T-helper 2 cell (primary cell): ENCODE measurements at places on chromosomes 7 and 10.

DNA sequence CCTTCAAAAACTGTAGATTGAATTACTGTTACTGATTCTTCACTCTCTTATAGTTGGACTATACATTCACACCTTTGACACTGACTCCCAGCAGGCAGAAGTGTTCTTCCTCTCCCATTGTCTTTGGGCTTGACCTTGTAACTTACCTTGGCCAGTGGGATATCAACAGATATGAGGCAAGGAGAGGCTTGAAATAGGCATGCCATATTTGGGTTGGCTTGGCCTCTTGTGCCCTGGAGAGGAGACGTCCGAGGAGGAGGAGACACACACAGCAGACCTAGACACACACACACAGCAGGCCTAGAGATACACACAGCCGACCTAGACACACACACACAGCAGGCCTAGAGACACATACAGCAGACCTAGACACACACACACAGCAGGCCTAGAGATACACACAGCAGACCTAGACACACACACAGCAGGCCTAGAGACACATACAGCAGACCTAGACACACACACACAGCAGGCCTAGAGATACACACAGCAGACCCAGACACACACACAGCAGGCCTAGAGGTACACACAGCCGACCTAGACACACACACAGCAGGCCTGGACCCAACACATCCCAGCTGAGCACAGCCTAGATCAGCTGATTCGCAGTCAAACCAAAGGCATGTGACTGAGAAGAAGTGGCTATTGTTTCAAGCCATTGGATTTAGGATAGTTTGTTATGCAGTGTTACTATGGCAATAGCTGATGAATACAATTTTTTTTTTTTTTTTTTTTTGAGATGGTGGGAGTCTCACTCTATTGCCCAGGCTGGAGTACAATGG is 12.5 kb upstream of the GNA12 start:
- no peak for DNase-seq

DNA sequence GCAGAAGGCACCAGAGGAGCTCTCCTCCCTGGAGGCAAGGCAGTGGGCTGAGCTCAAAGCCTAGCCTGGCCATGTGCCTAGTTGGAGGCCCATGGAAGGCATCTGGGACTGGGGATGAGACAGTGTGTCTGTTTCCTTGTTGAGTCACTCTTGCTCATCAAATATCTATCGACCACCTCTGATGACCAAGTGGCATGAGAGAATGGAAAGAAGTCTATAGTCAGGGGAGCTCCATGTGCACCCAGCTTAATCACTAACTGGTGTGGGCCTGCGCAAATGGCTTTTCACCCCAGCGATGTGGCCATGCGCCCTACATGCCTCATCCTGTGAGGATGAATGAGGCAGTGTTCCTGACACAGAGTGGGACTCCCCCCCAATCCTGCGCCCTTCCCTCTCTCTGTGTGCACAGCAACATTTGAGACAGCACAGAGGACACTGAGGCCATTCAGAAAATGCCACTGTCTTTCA is 229.9 kb downstream of the RPS24 start:
- DNase-seq: no peak

- DNase-seq: no peak
These were observed 17.0 kb downstream of the PNLIPRP3 start for GRCh38 chr10:116444527-116445142.

GRCh38 chr7:138770904-138771303 is 26.9 kb upstream of the TMEM213 start:
- no peak for DNase-seq

GRCh38 chr10:130999376-131000202 is 311.9 kb downstream of the TCERG1L start:
- no peak for DNase-seq

- DNase-seq: no peak
These were observed 188.4 kb upstream of the C7orf33 start for GRCh38 chr7:148402159-148402558.

DNA sequence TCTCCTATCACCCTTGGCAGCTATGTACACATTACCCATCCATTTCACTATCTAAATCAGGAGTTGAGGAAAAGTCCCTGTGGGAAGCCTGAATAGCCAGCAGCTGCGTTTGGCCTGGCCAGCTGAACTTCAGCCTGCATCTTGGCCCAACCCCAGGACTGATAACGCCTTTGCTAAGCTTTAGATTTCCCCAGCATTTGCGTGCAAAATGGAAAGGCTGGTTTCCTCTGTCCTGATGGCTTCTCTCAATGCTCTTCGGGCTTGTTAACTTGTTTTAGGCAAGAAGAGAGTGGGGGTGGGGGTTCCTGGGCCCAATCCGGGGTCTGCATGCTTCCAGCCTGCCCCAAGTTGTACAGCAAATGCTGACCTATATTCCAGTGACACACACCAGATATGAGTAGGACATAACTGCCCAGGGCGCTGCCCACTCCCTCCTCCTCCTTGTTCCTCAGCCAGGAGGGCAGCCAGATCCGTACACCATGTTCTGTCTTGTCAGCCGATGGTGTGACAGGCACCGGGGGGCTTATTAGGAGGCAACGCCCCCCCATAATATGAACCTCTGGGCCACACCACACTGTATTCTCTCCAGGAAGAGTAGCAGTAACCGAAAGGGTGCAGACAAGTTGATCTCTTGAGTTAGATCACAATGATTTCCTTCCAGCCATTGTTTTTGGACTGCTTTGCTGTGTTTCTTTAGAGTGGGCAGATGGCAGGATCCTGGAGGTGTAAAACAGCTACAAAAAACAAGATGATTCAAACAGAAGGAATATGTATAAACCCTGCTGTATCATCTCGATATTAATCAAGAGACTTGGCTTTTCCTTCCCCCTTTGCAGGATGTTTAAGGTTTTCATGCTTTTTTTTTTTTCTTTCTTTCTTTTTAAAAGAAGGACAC is 339.0 kb downstream of the RNLS start:
- no peak for DNase-seq

DNA sequence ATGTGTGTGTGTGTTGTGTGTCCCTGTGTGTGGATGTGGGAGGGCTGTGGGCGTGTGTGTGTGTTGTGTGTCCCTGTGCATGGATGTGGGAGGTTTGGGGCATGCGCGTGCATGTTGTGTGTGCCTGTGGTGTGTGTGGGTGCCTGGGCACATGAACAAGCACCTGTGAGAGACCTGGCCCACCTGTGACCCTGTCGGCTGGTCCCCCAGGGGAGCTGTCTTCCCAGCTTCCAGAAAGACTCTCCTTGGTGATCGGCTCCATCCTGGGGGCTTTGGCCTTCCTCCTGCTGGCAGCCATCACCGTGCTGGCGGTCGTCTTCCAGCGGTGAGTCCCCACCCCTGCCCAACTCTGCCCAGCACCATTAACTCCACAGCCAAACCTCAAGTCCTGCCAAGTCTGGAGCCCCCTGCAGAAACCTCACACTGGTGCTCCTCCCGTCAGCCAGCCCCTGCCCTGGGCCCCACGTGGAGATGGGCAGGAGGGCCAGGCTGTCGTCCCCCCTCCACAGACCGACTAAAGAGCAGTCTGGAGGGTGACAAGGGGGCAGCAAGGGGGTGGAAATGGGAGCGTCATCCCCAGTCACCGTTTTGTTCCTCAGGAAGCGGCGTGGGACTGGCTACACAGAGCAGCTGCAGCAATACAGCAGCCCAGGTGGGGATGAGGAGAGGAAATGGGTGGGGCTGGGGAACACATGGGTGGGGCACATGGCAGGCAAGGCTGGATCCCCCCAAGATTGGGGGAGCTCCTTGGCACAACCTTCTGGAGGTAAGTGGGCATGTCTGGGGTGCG is 12.7 kb downstream of the EPHB6 start:
- DNase-seq: no peak

GRCh38 chr7:85078181-85078580 is 108.7 kb downstream of the SEMA3D start:
- DNase-seq: no peak

DNA sequence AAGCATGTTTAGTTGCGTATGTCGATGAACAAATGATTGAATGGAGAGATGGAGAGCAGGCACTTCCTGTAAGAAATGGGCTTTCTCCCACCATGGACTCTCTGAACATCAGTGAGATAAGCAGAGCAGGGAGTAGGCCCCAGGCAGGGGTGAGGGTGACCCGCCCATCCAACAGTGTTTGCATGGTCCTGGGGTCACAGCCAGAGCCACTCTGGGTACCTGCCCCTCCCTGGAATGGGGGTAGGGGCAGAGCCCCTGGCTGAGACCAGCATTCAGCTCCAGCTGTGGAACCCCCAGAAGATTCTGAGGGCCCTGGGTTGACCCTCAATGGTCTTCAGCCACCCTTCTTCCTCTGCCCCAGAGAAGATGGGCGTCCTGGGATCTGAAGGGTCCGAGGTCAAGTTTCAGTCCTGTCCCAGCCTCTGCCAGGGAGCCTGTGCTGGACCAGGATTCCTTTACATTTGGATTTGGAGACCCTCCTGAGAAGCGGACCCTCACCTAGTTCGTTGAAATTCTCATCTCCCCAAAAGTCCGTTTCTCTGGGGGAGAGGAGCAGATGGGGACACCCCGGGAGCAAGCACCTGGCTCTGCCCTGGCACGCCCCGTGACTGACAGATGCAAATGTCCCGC is 2.4 kb upstream of the FGF8 start:
- no peak for DNase-seq

GRCh38 chr10:59895629-59896116 is 10.7 kb downstream of the CCDC6 start:
- DNase-seq: no peak

- no peak for DNase-seq
These were observed 213.6 kb upstream of the FOXK1 start for GRCh38 chr7:4468320-4469102.

- DNase-seq: no peak
These were observed 34.3 kb downstream of the ABLIM1 start for GRCh38 chr10:114623661-114624294.

DNA sequence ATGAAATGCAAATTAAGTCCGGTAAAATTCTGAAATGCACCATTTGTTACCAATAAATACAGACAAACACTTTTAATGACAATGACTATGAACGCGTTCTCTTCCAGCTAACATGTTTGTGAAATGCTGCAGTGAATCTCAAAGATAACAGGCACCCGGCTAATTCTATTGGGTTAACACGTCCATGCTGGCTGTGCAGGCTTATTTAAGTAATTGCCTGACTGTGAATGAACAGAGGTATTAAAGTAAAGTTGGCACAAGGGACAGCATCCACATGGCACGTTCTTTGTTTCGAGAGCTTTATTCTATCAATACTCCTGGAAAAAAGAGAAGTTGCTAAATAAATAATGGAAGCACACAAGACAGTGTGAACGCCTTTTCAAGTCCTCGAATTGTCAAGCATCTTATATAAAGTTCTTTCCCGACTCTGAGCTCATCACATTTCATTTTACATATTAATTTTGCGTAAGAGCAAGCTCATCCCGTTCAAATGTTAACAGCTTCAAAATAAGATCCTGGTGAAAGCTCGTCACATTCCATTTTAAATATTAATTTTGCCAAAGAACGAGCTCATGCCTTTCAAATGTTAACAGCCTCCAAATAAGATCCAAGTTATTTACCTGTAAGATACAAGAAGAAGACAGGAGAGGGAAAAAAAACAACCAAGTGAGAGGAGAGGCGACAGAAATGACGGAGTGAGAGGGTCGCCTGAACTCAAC is 111.3 kb upstream of the RHEB start:
- no peak for DNase-seq

- no peak for DNase-seq
These were observed 257.2 kb downstream of the KIAA1217 start for GRCh38 chr10:24465891-24466818.

GRCh38 chr7:19519443-19520021 is 189.3 kb downstream of the POLR1F start:
- no peak for DNase-seq

- DNase-seq: no peak
These were observed 35.3 kb upstream of the PDZD8 start for GRCh38 chr10:117410557-117410956.

DNA sequence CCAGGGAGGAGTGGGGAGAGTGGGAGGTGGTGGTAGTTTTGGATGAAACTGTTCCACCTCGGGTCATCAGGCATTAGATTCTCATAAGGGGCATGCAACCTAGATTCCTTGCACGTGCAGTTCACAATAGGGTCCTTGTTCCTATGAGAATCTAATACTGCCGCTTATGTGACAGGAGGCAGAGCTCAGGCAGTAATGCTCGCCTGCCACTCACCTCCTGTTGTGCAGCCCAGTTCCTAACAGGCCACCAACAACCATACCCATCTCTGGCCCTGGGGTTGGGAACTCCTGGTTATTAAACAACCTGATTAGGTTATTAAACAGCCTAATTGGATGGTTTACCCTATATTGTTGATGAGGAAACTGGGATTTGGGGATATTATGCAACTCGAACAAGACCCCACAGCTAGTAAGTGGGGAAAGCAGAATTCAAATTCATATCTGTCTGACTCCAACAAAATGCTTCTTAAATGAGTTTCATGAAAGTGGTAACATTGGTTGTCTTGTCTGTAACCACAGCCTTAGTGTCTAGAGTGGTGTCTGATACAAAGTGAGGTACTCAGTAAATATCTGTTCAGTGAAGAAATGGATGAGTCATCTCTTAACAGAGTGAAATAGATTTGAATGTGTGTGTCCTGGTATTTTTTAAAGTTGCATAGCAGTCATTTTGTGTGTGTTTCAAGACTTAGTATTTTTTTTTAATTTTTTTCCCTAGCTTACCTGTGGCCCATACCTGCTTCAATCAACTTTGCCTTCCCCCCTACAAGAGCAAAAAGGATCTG is 101.6 kb downstream of the HECTD2 start:
- DNase-seq: no peak

DNA sequence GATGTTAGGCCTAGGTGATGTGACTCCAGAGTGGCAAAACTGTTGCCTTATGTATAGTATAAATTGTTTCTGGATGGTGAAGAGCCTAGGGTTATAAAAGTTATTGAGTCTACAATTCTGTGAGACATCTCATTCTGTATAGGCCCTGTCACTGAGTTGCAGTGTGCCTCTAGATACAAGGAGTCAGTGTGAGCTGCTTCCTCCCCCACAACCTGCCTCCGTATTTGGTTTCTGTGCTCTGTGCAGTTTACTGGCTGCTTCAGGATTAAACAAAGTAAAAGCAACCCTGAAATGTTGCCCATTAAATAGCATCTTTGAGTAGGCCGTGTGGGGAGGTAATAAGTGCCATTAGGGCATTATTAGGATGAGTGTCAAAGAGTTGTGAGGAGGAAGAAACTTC is 1.9 kb upstream of the IFRD1 start:
- no peak for DNase-seq

- DNase-seq: no peak
These were observed 79.7 kb downstream of the FRMPD2 start for GRCh38 chr10:48194830-48195229.

- DNase-seq: no peak
These were observed 3.1 kb upstream of the MRC1 start for GRCh38 chr10:17805921-17806577.
